IMR-90 (cell line): ENCODE measurements at places on chromosomes 13 and 19. TPM values are rescaled to one million over a fixed set of nuclear protein-coding genes. Genes with fewer than 3 reads are reported as not detected.

GRCh38 chr13:50715402-50716146 is 127.9 kb downstream of the DLEU7 start:
- H3K36me3 ChIP-seq = no peaks in the 10 kb centered on the region
- H3K4me1 ChIP-seq = no peaks in the 10 kb centered on the region; the same call in 1 of the 2 replicates
- H3K4me3 ChIP-seq = no peak overlapping the region
- H3K27me3 ChIP-seq = peaks cover 10% of the 10 kb centered on the region
- DNase-seq = no peak

- no peak overlapping the region for H3K4me3 ChIP-seq
- no peak for DNase-seq
- no peaks in the 10 kb centered on the region for H3K4me1 ChIP-seq
- H3K27me3 ChIP-seq = no peaks in the 10 kb centered on the region
Measured at GRCh38 chr19:33960566-33960965, 163.9 kb downstream of the KCTD15 start.

GRCh38 chr13:60267498-60268202 is 103.9 kb upstream of the DIAPH3 start:
- no peak overlapping the region for H3K27ac ChIP-seq
- H3K27me3 ChIP-seq = peaks cover 2% of the 10 kb centered on the region; the same call in 1 of the 2 replicates
- H3K4me3 ChIP-seq = peak overlapping the region; percentile 49
- H3K36me3 ChIP-seq = no peaks in the 10 kb centered on the region
- H3K4me1 ChIP-seq = no peaks in the 10 kb centered on the region

DNA sequence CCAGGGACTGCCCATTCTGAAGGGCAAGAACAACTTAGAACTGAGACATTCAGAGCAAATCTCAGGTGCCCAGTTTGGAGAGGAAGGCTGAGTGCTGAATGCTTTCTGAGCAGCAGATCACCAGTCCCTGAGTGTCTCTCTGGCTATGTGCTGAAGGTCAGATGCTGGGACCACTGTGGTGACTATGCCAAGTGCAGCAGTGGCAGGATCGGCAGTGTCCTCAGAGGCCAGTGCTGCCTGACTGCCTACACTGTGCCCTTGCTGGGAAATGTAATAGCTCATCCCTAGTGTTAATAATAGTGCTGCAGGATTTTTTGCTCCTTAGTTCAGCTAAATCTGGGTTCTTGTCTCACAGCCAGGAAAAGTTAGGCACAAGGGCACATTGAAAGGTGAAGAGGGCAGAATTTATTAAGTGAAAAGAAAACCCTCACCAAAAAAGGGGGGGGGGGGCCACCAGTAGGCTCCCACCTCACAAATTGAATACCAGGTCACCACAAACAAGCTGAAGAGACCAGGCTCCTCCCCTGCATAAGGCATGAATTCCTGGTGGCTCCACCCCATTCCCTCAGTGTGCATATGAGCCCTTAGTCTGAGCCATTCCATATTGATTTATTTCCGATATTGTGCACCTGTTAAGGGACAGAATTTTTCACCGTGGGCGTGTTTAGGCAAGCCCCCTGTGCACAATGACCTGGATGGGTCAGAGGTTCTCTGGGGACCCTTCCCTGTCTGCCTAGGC is 18.5 kb downstream of the RFXAP start:
- H3K4me1 ChIP-seq = 0 out of 2 replicates have a peak, but pooled peaks cover 2% of the 10 kb centered on the region
- no peaks in the 10 kb centered on the region for H3K27me3 ChIP-seq

RELB gene
- total RNA-seq = 5.0 TPM in 2 replicates

GRCh38 chr19:35556846-35557538 is 6.5 kb downstream of the ATP4A start:
- H3K4me1 ChIP-seq = no peaks in the 10 kb centered on the region
- peaks cover 48% of the 10 kb centered on the region for H3K27me3 ChIP-seq
- H3K36me3 ChIP-seq = no peaks in the 10 kb centered on the region
- H3K4me3 ChIP-seq = no peak overlapping the region

PPP1R13L gene
- 0.56 and 3.0 TPM in 2 replicates for total RNA-seq

- DNase-seq = no peak
- H3K36me3 ChIP-seq = no peaks in the 10 kb centered on the region
- H3K4me1 ChIP-seq = no peaks in the 10 kb centered on the region
Measured at GRCh38 chr19:11425719-11426457, 6.8 kb upstream of the RGL3 start.

- peak; percentile 35 for DNase-seq
- no peaks in the 10 kb centered on the region for H3K27me3 ChIP-seq
- H3K36me3 ChIP-seq = no peaks in the 10 kb centered on the region
- peak overlapping the region; percentile 8 for H3K4me3 ChIP-seq
- peaks cover 26% of the 10 kb centered on the region for H3K4me1 ChIP-seq
Measured at GRCh38 chr19:571566-571974, 826 bp upstream of the BSG start.

- no peaks in the 10 kb centered on the region for H3K27me3 ChIP-seq
- H3K4me3 ChIP-seq = peak overlapping the region; percentile 55
- H3K36me3 ChIP-seq = no peaks in the 10 kb centered on the region
Measured at GRCh38 chr19:56315077-56315828, 614 bp upstream of the ZSCAN5A start.

ZNF530 gene
- total RNA-seq = 4.4 and 6.6 TPM in 2 replicates

PLVAP gene
- not detected in 2 replicates for total RNA-seq

SNRNP70 gene
- total RNA-seq = 72.8 and 81.4 TPM in 2 replicates

PNMA8C gene
- total RNA-seq = under 0.01 and 0.18 TPM in 2 replicates

HIPK4 gene
- total RNA-seq = 0.18 and 0.28 TPM in 2 replicates

GNG14 gene
- total RNA-seq = not detected in 2 replicates

DNA sequence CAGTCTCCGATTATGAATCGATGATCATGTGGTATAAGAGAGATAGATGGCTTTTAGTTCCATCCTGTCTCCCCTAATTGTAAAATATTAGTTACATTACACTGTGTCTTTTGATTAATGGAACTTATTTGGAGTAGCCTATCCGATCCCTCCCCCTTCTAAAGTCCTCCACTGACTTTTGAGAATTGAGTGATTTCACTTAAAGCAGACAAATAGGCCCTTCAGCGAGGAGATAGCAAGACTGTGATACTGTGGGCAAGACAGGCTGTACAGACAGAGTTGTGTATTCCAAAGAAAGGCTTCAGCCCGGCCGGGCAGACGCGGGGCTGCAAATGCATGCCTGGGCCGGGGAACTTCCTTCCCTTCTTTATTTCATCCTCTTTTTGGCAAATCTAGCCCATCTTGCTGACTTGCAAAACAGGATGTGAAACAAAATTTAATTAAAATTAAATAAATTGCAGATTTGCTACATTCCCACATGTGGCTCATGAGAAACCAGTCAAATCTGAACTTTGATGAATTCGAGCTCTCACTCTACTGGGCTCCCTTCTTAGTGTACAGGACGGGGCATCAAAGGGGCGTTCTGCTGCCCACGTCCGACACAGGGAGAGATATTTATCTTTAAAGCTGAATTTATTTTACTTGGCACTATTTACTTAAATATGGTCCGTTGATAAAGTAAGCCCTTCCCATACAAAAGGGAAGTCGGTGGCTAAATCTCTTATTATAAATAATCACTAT is 314.8 kb downstream of the ZNF536 start:
- H3K27me3 ChIP-seq = peaks cover 19% of the 10 kb centered on the region
- no peak overlapping the region for H3K4me3 ChIP-seq
- no peaks in the 10 kb centered on the region for H3K36me3 ChIP-seq
- no peaks in the 10 kb centered on the region for H3K4me1 ChIP-seq

GRCh38 chr13:40371531-40372125 is 294.8 kb downstream of the FOXO1 start:
- H3K27me3 ChIP-seq = peaks cover 12% of the 10 kb centered on the region
- H3K27ac ChIP-seq = no peak overlapping the region
- H3K36me3 ChIP-seq = no peaks in the 10 kb centered on the region
- DNase-seq = no peak
- no peaks in the 10 kb centered on the region for H3K4me1 ChIP-seq
- no peak overlapping the region for H3K4me3 ChIP-seq

- H3K4me3 ChIP-seq = no peak overlapping the region
- peak; percentile 29 for DNase-seq
- peaks cover 10% of the 10 kb centered on the region; the same call in 1 of the 2 replicates for H3K4me1 ChIP-seq
- peak overlapping the region; percentile 16; the same call in 1 of the 2 replicates for H3K27ac ChIP-seq
Measured at GRCh38 chr13:109273326-109273751, 513.0 kb downstream of the IRS2 start.

SIGLEC12 gene
- not detected in 2 replicates for total RNA-seq

DNA sequence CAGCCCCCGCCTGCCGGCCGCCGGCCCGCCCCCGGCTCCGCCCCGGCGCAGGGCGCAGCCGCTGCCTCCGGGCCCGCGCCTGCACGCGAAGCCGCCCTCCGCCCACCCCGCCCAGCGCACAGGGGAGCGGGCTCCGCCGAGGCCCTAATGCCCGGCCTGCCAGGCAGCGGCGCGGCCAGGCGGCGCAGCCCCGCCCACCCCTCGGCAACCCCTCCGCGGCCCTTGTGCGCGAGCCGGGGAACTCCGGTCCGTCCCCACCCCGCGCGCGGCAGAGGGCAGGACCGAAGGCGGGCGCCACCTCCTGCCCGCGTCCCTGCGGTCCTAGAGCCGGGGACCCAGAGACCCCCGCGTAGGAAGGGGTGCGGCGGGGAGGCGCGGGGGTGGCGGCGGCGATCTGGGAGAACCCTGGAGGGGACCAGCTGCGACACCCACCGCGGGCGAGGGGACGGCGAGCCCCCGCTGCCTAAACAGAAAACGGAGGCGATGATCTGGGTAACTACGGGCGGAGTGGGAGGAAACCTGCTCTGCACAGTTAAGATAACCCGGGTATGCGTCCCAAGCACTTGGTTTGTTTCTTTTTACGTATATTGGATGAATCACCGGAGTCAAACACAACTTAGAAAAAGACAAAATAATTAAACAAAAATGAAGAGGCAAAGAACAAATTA is 350 bp upstream of the USP12 start:
- H3K4me1 ChIP-seq = peaks cover 12% of the 10 kb centered on the region
- peak overlapping the region; percentile 64 for H3K4me3 ChIP-seq
- H3K27me3 ChIP-seq = no peaks in the 10 kb centered on the region
- DNase-seq = peak; percentile 90
- peak overlapping the region; percentile 95 for H3K27ac ChIP-seq

GRCh38 chr13:28346154-28346553 is 148.8 kb downstream of the FLT1 start:
- no peaks in the 10 kb centered on the region for H3K36me3 ChIP-seq
- H3K27me3 ChIP-seq = no peaks in the 10 kb centered on the region
- no peak overlapping the region for H3K27ac ChIP-seq
- H3K4me1 ChIP-seq = peaks cover 11% of the 10 kb centered on the region
- DNase-seq = peak; percentile 38

TBXA2R gene
- 0.28 and 0.36 TPM in 2 replicates for total RNA-seq

GRCh38 chr13:105763851-105764250 is 771.6 kb downstream of the EFNB2 start:
- no peak overlapping the region for H3K27ac ChIP-seq
- no peaks in the 10 kb centered on the region for H3K4me1 ChIP-seq
- H3K36me3 ChIP-seq = no peaks in the 10 kb centered on the region
- no peak for DNase-seq
- no peaks in the 10 kb centered on the region for H3K27me3 ChIP-seq

ZNF93 gene
- 8.9 and 10.6 TPM in 2 replicates for total RNA-seq

PRR20E gene
- not detected in 2 replicates for total RNA-seq

GRCh38 chr13:45240143-45240542 is 39.3 kb upstream of the KCTD4 start:
- DNase-seq = peak; percentile 26
- H3K27ac ChIP-seq = no peak overlapping the region

- H3K27me3 ChIP-seq = peaks cover 10% of the 10 kb centered on the region
- H3K27ac ChIP-seq = no peak overlapping the region
- DNase-seq = no peak
- peaks cover 11% of the 10 kb centered on the region; the same call in 1 of the 2 replicates for H3K36me3 ChIP-seq
- no peak overlapping the region for H3K4me3 ChIP-seq
Measured at GRCh38 chr19:58355215-58355796, 2.0 kb upstream of the A1BG start.

GRCh38 chr13:94454334-94454733 is 25.1 kb downstream of the DCT start:
- no peaks in the 10 kb centered on the region for H3K27me3 ChIP-seq
- H3K27ac ChIP-seq = no peak overlapping the region
- H3K36me3 ChIP-seq = no peaks in the 10 kb centered on the region

ZNF547 gene
- 4.4 and 5.6 TPM in 2 replicates for total RNA-seq

DNA sequence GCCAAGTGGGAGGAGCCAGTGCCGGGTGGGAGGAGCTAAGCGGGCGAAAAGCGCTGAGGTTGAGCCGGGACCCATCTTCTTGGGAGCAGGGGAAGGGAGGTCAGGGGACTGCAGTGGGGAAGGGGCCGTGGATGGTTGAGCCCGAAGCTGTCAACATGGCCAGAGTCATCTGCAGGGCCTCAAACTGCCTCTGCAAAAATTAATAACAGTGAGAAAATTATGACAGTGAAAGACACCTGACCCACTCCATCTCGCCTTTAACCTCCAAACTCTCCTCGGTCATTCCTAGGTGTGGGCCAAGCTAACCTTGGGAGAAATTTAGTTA is 30.1 kb downstream of the ZNF557 start:
- peaks cover 2% of the 10 kb centered on the region; the same call in 1 of the 2 replicates for H3K27me3 ChIP-seq
- no peaks in the 10 kb centered on the region for H3K4me1 ChIP-seq
- H3K27ac ChIP-seq = peak overlapping the region; percentile 95

DNA sequence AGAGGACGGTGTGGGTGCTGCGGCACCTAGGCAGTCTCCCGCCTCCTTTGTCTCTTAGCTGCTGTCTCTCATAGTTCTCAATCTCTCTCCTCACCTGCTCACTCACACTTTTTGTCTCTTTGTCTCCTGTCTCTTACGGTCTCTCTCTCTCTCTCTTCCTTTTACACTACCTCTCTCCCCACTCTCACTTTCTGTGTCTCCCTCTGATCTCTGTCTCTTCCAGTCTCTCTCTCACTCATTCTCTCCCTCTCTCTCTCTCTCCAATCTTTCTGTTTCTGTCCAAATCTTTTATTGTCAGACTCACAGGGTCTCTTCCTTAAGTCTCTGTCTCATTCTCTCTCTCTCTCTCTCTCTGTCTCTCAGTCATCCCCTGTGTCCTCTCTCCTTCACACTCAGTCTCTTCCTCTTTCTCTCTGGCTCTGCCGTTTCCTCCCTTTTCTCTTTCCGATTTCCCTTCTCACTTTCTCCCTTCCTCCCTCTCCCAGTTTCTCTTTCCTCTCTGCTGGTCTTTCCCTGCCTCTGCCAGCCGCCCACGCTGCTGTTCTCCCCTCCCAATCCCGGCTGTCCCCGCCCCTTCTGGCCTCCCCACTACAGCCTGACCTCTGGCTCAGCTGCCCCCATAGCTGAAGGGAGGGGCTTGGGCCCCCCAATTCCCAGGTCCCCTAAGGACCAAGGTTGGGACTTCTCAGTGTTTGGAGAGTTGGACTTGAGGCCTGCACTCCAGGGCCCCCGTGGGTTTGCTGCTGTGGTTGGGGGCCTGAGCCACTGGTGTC is at the start of gene PLEKHA4:
PLEKHA4 (minus strand) TSS at position 504 of the 773 bp plus-strand sequence. CDS start 997 bp downstream, outside the sequence.
- H3K27ac ChIP-seq = peak within 1 kb of the TSS; percentile 82
- H3K4me3 ChIP-seq = peak within 1 kb of the TSS; percentile 54
- peaks cover 14% of the 10 kb centered on the region for H3K36me3 ChIP-seq
- no peaks in the 10 kb centered on the region for H3K27me3 ChIP-seq

GRCh38 chr13:43751624-43752023 is 35.1 kb downstream of the ENOX1 start:
- DNase-seq = peak; percentile 4
- H3K27ac ChIP-seq = no peak overlapping the region
- H3K4me3 ChIP-seq = no peak overlapping the region
- peaks cover 2% of the 10 kb centered on the region; the same call in 1 of the 2 replicates for H3K27me3 ChIP-seq

GRCh38 chr13:78576261-78576660 is 27.1 kb downstream of the POU4F1 start:
- no peak overlapping the region for H3K4me3 ChIP-seq
- peaks cover 2% of the 10 kb centered on the region; the same call in 1 of the 2 replicates for H3K27me3 ChIP-seq
- H3K27ac ChIP-seq = no peak overlapping the region
- no peaks in the 10 kb centered on the region for H3K4me1 ChIP-seq
